ENCODE measurements at places on chromosomes 11 and 22. TPM values are rescaled to one million over a fixed set of nuclear protein-coding genes. Genes with fewer than 3 reads are reported as not detected.

The SLCO2B1 gene
- total RNA-seq: 0.42 TPM

The PRG2 gene
- total RNA-seq: 1.1 TPM

The CASP5 gene
- total RNA-seq: not detected

The TEX12 gene
- not detected for total RNA-seq

GRCh38 chr22:42676059-42676607 is 26.9 kb upstream of the CYB5R3 start:
- DNase-seq: no peak

GRCh38 chr11:27451244-27451965 is 21.2 kb downstream of the LGR4 start:
- no peak for DNase-seq

DNA sequence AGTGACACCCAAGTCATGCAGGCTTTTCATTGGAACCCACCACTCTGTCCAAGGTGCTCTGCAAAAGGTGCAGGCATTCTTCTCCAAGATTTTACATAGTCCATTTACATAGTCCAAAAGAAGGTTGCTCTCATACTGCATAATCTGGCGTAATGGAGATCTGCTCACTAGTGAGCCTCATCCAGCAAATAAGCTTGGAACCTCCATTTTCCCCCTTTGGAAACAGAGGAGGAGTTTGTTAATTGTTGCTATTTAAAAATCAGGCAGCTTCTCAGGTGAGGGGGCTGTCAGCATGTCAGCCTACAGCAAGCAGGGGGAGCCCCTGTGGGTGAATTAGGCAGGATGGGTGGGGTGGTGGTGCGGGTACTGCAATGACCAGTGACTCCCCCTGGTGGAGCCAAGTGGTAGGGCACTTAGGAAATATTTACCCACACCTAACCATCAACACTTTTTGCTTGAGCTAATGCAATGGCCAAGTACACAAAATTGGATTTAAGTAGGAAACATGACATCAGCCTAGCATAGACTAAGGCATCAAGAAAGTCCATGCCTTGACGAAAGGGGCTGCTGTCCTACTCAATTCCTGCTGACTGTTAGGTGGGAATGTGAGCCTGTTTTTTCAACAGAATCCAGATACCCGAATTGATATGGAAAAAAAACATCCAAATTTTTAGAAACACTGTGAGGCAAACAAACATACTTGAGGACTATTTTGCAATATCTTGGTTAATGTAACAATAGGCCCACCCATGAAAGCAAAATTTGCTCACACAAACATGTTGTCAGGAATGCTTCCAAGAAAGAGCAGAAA is 64.5 kb downstream of the AMBRA1 start:
- DNase-seq: peak; percentile 41

DNA sequence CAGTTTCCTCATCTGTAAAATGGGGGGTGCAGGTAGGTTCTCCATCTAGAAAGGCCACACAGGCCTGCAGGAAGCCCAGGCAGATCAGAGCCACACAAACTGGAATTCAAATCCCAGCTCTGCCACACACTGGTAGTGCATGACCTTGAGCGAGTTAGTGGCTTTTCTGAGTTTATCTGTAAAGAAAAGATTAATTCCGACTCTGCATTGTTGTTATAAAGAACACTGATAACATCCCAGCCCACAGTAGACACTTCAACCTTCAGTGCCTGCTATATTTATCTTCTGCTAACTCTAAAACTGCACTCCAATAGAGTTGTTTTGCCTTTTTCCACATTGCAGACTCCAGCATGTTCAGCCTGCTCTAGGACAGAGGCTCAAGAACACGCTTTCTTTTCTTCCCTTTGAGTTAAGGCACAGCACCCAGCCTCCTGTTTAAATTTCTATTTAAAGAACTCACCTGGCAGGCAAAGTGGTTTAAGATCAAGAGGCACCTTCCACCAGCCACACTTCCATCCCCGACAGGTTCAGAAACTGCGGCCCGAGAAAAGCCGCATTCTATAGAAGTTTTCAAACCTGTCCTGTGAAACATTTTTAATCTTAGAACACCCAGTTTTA is 133.9 kb downstream of the PLEKHA7 start:
- DNase-seq: no peak

- no peak for DNase-seq
Measured at GRCh38 chr11:24588081-24588480, 91.2 kb downstream of the LUZP2 start.

- DNase-seq: no peak
Measured at GRCh38 chr11:73312851-73313327, 4.8 kb downstream of the ARHGEF17 start.

DNA sequence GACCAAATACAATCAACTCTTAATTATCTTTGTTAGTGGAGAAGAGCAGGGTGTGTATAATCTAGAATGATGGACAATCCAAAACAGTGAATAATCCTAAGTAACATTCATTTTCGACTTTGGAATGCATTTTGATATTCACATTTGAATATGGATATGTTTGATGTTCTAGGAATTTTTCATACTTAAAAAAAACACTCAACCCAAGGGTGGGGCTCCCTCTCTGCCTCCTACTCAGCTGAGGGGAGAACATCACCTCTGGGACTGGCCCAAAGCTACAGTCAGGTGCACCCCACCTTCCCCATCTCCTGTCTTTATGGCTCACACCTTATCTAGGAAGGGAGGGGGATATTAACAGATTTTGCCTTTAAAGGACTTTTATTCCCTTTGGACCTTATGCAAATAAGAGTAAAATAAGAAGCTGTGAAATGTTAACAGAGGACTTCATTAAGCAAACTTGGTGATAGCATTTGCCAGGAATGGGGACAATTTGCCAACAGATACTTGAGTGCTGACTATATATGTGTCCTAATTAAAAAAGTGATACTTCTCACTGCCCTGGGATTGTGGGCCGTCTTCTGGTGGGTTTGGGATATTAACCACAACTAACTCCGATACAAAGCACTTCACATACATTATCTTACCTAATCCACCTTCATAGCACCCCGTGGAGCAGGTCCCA is 187.0 kb downstream of the ST3GAL4 start:
- DNase-seq: no peak

- no peak for DNase-seq
Measured at GRCh38 chr11:88377646-88378045, 40.1 kb upstream of the CTSC start.

GRCh38 chr22:24555165-24556039 is at the start of gene SNRPD3:
TSS of gene SNRPD3 (plus strand) at chr22:24555999. CDS start at chr22:24557675, 1,676 bp downstream.
- DNase-seq: peak; percentile 94

DNA sequence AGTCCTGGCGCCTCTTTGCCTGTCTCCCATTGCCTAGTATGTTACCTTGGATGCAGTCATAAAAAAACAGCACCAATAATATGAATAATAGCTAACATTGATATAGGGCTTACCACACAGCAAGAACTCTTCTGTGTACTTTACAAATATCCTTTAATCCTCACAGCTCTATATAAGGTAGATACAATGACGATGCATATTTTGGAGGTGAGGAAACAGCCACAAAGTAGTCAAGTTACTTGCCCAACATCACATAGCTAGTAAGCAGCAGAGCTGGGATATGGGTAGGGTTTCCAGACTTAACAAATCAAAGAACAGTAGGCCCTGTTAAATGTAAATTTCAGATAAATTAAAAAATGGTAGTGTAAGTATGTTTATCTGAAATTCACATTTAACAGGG is 128.8 kb downstream of the ST3GAL4 start:
- DNase-seq: no peak

DNA sequence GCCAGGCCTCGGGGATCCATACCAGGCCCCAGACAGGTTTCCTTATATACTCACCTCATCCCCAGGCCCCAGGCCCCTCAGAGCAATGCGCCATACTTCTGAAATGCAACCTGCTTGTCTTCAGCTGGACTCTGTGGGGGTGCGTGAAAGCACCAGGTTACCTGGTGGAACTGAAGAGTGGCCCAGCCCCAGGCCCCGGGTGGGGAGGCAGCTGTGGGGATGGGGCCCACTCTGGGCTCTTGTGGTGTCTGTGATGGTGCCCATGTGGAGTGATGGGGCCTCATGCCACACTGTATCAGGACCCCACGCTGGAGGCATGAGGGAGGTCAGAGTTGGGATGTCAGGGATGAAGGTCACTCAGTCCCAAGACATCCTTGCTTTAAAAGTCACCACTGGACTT is 999.0 kb downstream of the BRD1 start:
- no peak for DNase-seq

DNA sequence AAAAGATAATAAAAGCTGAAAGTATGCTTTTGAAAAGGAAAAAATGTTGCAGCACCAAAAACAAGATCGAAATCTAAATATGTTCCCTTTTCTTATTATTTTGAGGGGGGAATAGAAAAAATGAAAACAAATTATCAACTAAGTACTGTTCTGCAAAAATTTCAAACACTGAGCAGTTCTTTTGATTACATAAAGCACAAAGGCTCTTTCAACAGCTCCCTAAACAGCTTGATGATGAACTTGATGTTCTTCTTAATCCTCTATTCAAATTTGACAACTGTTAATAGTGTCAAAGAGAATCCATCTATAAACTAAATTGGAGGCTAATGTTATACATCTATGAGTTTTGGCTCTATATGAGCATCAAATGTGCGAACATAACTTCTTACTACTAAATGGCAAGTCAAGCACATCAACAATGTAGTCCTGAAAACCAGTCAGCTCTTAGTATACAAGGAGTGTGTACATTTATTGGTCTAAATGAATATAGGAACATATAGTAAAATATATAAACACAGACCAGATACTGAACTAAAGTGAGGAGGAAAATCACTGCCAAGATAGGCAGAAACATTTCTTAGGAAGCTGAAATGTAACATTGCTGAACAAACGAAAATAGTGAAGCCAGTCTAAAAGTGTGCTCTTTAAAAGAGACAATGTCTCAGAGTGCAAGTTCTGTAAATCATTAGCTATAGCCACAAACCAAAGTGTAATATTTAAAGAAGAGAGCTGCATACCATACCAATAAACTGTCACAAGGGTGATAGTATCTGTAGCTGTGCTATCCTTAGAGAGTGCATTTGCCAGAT is 94.3 kb downstream of the SOX6 start:
- DNase-seq: no peak

DNA sequence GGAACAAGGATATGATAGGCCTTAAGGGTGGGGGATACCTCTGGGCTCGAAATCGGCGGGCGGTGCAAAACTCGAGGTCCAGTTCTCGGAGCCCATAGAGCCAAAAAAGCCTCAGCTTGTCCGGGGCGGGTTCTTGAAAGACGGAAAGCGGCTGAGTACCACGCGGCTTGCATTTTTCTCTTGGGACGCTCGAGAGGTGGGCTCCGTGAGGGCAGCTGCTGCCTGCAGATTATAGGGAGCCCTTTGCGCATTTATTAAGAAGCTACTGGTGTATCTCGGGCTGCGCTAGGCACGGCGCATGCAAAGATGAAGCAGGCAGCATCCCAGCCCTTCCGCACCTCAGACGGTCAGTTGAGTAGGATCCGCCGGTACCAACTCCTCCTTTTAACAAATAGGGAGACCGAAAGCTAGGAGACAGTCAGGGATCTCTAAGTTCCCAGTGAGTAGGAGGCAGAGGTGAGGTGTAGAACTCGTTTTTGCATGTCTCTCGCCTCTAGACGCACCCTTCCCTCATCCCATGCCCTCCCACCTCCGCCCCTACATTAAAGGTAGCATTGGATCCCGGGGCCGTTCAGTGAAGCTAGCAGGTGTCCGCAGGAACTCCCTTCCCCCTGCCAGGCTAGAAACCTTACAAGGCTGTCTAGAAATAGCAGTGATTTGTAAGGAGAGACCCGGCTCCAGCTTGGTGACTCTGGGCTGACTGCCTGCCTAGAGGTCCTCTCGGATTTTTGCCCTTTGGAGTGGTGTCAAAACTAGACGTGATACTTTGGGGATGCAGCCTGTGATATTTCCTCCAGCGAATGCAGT is 768 bp downstream of the LDHA start:
- DNase-seq: peak; percentile 17

DNA sequence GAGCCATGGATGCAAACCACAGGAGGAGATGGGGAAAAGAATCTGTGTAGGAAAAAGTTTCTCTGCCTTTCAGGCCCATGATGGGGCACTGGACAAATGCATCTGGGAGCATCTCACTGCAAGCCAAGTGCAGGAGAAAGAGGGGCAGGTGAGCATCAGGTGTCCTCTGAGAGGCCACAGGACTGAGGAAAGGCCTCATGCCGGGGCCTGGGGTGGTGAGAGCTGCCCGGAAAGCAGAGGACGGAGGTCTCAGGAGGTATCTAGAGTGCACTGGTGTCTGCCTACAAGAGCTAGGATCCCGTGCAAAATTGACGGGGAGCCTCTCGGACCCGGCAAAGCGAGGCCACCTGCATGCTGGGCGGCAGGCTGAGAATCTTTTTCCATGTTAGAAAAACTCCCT is 73.9 kb downstream of the CTTN start:
- DNase-seq: no peak

DNA sequence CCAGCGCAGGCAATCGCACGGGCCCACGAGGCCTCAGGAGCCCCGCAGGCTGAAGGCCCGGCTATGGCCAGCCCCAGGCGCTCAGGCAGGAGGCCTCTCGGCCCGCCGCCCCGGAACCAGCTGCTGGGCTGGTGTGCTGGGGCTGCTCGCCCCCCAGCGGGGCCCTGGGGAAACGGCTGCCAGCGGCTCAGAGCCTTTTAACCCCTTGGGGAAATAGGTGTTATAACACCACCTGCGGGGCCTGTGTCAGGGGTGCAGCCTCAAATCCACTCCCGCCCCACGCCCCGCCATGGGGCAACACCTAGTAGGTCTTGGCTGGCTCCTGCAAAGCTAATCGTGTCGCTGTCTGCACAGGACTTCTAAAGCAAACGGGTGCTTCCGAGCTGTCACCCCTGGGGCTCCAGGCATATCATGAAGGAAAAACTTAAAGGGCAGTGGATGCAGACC is 237.4 kb downstream of the TTC28 start:
- peak; percentile 42 for DNase-seq

DNA sequence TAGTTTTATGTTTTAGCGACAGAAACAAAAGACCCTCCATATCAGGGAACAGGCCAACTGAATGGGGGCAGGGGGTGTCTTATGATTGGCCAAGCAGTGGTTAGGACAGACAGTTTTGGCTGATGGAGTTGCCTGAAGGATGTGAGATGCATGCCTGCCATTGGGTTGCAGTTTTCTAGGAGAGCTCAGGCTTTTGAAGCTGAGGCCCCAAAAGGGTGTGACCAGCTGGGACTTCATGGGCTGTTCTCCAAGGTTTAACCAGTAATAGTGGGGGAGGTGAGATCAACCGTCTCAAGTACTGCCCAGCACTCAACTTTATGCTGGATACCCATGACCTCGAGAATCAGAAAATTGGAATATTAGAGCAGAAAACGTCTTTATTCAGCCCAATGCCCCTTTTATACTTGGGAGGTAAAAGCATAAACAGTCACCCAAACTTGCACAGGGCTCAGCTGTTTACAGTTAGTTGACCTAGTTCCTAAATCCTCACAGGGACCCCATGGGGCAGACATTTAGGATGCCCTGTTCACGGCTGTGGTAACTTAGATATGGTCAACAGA is 13.5 kb downstream of the DTX4 start:
- no peak for DNase-seq

- no peak for DNase-seq
Measured at GRCh38 chr11:73991471-73992006, 8.9 kb upstream of the UCP2 start.
